T1000 (cell line): ENCODE measurements at places on chromosomes 3 and 15.

- DNase-seq, result no peak
Observed at GRCh38 chr3:42612217-42612616, 11.7 kb downstream of the NKTR start.

DNA sequence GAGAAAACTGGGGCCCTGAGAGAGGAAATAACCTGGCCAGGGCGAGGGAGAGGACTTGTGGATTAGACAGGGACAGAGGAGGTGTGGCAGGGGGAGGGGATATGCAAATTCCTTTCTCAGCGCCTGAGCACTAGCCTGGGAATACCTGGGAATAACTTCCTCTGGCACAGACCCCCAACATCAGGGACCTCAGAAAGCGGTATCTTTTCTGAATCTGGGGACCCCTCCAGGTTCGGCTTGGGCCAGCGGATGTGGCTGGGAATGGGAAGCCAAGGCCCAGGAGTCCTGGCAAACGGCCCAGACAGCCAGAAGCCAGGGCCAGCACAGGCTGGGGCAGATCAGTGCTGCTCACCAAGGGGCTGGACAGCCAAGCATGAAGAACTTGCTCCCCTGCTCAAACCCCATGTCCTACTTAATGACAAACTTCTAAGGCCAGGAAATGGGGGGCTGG is 9.2 kb upstream of the ACSBG1 start:
- no peak for DNase-seq

DNA sequence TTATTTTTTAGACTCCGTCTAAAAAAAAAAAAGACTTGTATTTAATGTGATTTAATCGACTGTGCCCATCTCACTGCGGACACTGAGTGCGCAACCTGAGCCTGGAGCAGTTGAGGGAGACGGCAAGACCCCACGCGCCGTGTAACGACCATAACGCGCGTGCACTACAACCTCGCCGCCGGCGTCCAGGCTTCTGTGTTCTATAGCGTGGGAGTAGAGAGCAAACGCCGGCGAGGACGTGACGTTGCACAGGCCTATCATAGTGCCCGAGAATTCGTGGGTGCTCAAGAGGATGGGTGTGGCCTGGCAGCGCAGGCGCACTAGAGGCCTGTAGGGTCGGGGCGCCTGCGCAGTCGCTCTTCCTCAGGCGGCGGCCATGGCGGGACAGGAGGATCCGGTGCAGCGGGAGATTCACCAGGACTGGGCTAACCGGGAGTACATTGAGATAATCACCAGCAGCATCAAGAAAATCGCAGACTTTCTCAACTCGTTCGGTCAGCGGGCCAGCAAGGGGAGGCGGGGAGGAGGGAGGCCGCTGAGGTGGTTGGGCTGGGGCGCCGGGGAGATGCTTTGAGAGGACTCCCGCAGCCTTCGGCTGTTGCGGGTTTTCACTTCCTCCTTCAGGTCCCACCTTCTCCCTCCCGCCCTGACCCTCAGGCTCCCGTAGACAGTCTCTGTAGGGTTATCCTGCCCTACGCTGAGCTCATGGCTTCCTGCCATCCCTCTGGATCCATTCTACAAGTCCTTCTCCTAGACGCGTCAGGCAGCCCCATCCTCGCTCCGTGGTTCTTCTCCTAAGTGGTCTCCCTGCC is at the start of gene BRK1:
Gene BRK1, plus strand, starts transcription at position 350 of the 812 bp plus-strand sequence. Its CDS starts 27 bp downstream, at position 377.
- DNase-seq, result peak; percentile 89

GRCh38 chr3:31999907-32000439 is 18.4 kb downstream of the ZNF860 start:
- DNase-seq, result no peak
